ENCODE measurements at places on chromosomes 11 and 22. TPM values are rescaled to one million over a fixed set of nuclear protein-coding genes. Genes with fewer than 3 reads are reported as not detected.
A peak's percentile ranks its signal among the peaks of the same experiment; 100 is the strongest.

The PGGHG gene
- total RNA-seq = 6.7 TPM

The THYN1 gene
- 39.7 TPM for total RNA-seq

The TYR gene
- total RNA-seq = not detected

DNA sequence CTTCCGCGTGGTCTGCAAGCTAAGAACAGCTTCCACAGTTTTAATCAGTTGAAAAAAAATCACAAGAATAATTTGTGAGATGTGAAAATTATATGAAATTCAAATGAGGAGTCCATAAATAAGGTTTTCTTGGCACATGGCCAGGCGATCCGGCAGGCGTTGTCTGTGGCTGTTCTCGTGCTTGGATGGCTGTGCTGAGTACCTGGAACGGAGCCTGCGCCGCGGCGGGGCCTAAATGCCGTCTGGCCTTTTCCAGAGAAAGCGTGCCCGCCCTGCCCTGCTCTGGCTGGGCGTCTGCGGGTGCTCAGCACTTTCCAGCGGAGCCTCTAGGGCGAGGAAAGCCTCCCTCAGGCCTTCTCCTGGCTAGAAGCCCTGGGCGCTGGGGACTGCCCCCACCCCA, 41.8 kb downstream of the OSBPL5 start:
- H3K27me3 ChIP-seq = no peaks in the 10 kb centered on the region
- peaks cover 42% of the 10 kb centered on the region for H3K4me1 ChIP-seq
- H3K36me3 ChIP-seq = peaks cover 38% of the 10 kb centered on the region
- peak overlapping the region; percentile 66 for H3K27ac ChIP-seq
- no peak overlapping the region for H3K4me3 ChIP-seq

DNA sequence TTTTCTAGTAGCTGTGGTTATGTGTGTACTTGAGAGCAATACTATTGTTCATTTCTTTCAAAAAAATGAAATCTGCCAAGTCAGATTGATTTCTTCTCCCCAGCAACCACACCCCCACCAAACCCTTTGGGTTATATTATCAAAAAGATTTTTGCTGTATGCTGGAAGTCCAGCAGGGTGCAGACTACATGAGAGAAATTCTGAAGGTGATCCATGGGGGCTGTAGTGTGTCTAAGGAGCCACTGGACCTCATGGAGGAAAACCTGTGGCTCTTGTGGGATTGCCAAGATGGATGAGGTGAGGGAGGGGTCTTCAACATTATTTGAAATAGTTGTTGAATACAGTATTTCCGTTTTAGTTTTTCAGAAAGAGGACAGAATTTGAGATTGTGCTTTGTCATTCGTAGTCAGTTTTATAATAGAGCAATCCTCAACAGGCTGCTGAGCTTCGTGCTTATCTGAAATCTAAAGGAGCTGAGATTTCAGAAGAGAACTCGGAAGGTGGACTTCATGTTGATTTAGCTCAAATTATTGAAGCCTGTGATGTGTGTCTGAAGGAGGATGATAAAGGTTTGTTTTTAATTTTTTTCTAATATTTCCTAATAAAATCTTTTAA, 3.1 kb downstream of the EIF3M start:
- H3K4me1 ChIP-seq = peaks cover 26% of the 10 kb centered on the region
- no peak overlapping the region for H3K27ac ChIP-seq
- H3K36me3 ChIP-seq = peaks cover 37% of the 10 kb centered on the region
- H3K27me3 ChIP-seq = no peaks in the 10 kb centered on the region
- no peak overlapping the region for H3K4me3 ChIP-seq
- no peak for DNase-seq

GRCh38 chr11:15309296-15309695, 194.6 kb downstream of the INSC start:
- no peak for DNase-seq
- H3K4me1 ChIP-seq = no peaks in the 10 kb centered on the region
- no peaks in the 10 kb centered on the region for H3K36me3 ChIP-seq
- peaks cover 5% of the 10 kb centered on the region for H3K27me3 ChIP-seq
- H3K4me3 ChIP-seq = no peak overlapping the region

The RCOR2 gene
- total RNA-seq = 6.0 TPM

The DGCR6 gene
- 8.0 TPM for total RNA-seq

The RIMBP3C gene
- total RNA-seq = 0.15 TPM

The GAL3ST1 gene
- total RNA-seq = not detected

- H3K27ac ChIP-seq = no peak overlapping the region
- peaks cover 44% of the 10 kb centered on the region for H3K4me1 ChIP-seq
- no peaks in the 10 kb centered on the region for H3K27me3 ChIP-seq
- H3K36me3 ChIP-seq = peaks cover 26% of the 10 kb centered on the region
- no peak for DNase-seq
Measured at GRCh38 chr11:128745311-128746136, 51.7 kb downstream of the FLI1 start.
